Stimulated activated CD8-positive, alpha-beta memory T cell treated with anti-CD3 and anti-CD28 coated beads, Interleukin-15, amount 100 ng/mL, for 4 hours (primary cell): ENCODE measurements at places on chromosomes 5 and 9.

- no peak for DNase-seq
Observed at GRCh38 chr5:168426864-168427172, 59.5 kb upstream of the RARS1 start.

DNA sequence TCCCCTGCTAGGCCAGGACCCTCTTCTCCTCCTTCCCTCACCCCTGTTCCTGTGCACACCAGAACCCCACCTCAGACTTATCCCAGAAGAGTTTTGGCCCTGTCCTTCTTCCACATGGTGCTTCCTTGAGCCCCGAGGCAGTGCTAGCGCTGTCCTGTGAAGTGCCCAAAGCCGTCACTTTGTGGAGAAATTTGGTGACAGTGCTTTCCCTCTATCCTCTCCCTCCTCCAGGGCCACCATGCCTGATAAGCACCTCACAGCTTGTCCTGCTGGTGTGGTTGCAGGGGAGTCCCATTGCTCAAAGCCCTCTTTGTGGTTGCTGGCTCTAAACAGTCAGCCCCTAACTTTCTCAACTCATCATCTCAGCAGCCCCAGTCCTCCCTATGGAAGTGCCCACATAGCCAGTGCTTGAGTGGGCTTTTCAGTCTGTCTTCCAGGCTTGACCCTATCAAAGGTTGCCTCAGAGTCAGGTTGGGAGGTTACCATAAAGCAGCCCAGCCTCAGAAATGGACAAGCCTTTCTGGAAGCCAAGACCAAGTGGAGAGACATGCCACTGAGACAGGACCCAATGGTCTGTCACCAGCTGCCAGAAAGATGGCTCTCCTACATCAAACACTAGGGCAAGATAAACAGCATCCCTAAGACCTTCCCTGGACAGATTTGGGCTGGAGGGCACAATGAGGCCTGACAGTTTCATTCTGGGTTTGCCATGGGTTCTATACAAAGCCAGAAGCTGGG is 18.0 kb downstream of the IGIP start:
- no peak for DNase-seq

GRCh38 chr9:123662057-123662776 is 267.7 kb downstream of the DENND1A start:
- DNase-seq, result no peak

DNA sequence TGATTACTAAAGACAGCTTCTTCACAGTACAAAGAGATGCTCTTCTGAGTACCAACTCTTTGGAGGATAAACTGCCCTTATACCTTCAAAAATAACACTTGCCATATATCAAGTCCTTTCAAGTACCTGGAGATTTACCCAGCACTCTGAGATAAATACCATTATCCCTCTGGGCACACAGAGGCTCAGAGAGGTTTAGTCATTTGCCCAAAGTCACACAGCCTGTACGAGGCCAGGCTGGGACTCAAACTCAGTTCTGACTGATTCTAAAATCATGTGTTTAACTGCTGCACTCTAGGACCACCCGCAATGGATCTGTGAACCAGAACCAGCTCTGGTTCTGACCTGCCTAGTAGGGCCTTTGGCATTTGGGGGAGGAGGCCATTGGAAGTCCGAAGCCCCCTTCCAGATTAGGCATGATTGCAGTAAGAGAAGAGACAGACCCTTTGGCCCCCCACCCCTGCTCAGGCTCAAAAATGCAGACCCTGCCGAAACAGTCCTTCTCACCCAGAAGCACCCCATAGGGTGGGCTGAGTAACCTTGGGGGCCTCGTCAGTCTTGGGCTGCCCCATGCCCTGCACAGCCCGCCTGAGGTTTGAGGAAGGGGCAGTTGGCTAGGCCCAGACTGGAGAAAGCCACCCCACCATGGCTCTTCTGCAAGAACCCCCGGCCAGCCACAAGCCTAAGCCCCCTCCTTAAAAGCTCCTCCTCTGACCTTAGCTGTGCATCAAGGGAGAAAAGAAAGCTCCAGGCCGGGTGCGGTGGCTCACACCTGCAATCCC is 32.8 kb upstream of the IL17B start:
- no peak for DNase-seq

DNA sequence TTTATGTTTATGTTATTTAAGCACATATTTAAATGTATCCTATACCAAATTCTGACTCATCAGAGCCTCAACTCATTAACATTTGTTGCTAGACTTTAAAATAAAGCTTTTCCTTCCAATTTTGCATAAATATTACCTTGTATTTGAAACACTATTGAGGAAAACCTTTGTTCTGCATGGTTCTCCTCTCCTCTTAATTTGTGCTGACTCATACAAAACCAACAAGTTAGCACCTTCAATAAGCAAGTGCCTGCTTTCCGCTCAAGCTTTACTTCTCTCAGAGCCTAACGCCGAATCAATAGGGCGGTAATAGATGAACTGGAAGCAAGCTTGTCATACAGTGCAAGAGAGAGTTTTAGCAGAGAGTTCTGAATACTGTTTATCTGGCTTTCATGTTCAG is 7.9 kb downstream of the AMACR start:
- DNase-seq, result no peak

GRCh38 chr9:37906312-37907239 is 2.6 kb upstream of the SLC25A51 start:
- no peak for DNase-seq

DNA sequence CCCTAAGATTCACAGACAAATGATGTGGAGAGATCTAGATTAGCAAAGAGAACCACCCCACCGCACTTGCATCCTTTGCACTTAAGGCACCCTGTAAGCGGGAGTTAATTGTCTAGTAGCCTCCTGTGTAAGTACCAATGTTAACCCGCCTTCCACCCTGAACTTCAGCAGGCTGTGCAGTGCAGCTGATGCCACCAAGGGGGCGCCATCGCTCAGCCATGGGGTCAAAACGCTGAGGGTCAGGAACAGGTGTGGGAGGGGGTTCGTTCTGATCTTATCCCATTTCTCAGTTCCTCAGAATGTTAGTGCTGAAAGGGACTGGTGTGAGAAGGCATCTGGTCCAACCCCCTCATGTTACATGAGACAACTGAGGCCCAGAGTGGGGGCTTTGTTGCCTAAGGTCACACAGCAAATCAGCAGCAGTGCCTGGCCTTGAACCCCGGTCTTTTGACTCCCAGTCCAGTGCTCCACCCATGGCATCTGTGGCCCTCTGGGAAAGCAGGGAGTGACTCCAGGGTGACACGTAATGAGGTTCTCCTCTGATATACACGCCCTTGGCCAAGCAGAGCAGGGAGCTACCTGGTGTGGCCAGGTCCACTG is 57.3 kb downstream of the CYFIP2 start:
- DNase-seq, result no peak

DNA sequence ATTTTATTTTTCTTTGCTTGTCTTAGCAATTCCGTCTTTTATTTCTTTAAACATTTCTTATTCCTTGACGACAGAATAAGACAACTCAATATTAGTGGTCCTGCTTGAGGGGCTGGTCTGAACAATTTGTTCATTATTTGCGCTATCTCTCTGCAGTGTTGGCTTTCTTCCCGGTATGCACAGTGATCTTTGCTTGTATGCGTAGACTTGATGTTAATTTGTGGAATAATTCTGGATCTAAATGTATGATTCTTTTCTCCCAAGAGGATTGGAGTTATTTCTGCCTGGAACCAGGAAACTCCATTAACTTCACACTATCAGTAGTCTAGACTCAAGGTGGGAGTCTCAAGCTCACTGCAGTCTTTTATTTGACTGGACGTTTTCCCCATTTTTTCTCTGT is 80.4 kb downstream of the KDM4C start:
- no peak for DNase-seq
